NCI-H2081 (cell line): ENCODE measurements at places on chromosomes 1 and 21.

DNA sequence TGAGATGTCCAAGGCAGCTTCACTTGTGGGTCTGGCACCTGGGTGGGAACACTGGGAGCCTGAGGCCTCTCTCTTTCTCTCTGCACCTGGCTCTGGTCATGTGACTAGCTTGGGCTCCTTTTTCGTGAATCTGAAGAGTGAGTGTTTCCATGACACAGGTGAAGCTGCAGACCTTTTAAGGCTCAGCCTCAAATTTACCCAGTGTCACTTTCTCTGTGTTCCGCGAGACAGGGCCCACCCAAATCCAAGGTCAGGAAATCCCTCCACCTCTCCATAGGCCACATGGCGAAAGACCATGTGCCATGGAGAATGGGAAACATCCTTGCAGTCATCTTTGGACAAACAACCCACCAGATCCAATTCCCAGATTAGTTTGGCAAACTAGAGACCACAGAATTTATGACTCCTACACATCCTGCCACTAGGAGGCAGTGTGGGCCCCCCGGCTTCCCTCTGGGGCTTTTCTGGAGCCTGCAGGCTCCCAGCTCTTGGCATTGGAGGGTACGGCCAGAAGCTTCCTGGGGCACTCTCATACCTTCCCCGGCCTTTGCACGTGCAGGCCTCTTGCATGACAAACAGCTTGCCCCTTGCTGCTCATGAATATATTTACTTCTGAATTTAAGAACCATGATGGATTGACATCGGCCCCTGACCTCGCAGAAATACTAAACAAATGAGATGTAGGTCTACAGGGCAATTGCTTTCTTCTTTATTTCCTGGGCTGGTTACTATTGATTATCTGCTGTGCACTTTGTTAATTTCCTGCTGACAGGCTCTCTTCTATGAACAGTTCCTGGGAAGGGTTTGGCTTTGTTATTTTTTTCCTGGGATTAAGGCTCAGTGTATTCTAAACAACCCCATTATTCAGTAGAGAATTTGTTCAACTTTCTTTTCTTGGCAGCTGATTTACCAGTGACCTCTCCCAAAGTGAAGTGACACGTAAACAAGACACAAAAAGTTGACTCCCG, 180.7 kb downstream of the KAZN start:
- no peak for DNase-seq

GRCh38 chr1:93765099-93765498, 83.5 kb upstream of the BCAR3 start:
- no peak for DNase-seq

GRCh38 chr1:182833271-182833670, 5.9 kb upstream of the DHX9 start:
- DNase-seq = no peak

DNA sequence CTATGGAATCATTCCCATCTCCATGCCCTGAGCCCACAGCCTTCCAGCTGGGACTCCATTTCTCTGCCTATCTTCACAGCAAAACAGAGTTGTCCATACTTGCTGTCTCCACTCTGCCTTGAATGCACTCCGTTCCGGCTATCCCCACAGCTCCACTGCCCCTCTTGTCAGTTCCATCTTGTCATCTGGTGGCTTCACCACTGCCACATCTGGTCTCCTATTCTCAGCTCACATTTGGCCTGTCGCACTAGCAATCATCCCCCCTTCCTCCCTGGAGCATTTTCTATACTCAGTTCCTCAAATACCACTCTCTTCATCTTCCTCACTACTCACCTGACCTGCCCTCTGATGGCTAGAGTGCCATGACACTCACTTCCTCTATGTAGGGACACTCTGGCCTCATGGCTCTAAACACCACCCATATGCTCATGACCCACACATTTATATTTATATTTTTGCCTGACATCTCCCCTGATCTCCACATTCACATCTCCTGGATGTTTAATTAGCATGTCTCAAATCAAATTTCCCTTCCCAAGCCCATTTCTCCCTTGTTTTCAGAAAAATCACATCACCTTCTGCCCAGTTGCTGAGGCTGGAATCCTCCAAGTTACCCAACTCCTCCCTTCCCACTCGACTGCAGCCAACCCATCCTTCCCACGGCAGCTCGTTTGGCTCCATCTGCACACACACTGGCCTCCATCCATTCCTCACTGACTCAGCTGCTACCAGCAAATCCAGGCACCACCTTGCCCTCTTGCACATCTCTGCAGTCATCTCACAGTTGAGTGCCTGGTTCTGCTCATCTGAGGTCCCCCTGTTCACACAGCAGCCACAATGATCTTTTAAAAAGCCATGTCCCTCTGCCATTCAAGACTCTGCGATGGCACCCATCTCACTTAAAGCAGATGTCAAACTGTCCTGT, 6.1 kb downstream of the ZNF692 start:
- no peak for DNase-seq

- DNase-seq = no peak
Measured at GRCh38 chr21:43280949-43281633, 112.3 kb downstream of the CRYAA start.

DNA sequence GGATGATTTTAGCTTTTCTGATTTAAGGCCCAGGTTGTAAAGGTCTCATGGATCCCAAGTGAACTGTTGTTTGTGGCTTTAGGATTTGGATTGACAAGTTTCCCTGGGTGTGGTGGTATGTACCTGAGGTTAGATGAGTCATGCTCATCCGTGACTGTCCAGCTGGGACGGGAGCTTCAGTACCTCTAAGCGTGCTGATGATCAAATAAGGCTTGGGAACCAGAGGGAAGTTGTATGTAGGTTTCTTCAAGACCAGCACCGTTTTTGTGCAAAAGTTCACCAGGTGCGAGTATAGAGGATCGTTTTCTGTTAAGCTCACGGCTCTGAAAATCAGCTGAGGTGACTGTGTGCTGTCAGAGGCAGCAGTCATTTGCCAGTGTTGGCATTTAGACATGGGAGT, 19.8 kb downstream of the PLA2G2E start:
- no peak for DNase-seq
